GM12878 (cell line): ENCODE measurements at places on chromosomes 3 and 15.

- no peak overlapping the region for H3K4me3 ChIP-seq
- no peaks in the 10 kb centered on the region for H3K27me3 ChIP-seq
- H3K36me3 ChIP-seq = peaks cover 7% of the 10 kb centered on the region
- no peak overlapping the region for H3K27ac ChIP-seq
- no peak for DNase-seq
Measured at GRCh38 chr3:172085557-172085895, 46.1 kb downstream of the FNDC3B start.

- H3K4me3 ChIP-seq = no peak overlapping the region
- peak; percentile 40 for DNase-seq
- peaks cover 21% of the 10 kb centered on the region for H3K4me1 ChIP-seq
Measured at GRCh38 chr3:58084788-58085543, 76.7 kb downstream of the FLNB start.

- H3K4me1 ChIP-seq = no peaks in the 10 kb centered on the region
- H3K27ac ChIP-seq = no peak overlapping the region
- H3K27me3 ChIP-seq = no peaks in the 10 kb centered on the region
- H3K36me3 ChIP-seq = no peaks in the 10 kb centered on the region
- no peak for DNase-seq
Measured at GRCh38 chr15:60102748-60103147, 98.6 kb downstream of the FOXB1 start.

DNA sequence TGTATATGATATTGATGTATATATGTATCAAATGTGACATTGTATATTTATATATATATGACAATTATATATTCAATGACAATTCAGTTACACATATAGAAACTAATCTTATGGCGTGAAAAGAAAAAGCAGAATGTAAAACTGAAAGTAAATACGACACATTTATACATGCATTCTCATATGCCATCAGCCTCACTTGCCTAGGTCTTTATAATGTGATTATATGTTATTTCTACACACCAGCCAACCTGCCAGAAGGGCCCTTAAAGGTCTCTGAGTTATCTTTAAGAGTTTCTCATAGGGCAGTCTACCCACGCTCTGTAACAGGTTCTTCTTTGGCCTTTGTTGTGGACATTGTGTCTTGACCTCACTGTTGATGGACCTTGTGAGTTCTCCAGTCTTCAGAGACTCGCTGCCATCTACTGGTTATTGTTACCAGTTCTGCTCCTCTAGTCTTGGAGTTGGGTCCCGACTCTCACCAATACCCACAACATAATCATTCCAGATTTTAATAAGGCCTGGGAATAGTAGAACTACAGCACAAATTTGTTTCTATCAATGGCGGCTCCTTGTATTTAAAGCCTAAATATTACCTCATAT lies 371.5 kb upstream of the GOLIM4 start:
- H3K4me1 ChIP-seq = no peaks in the 10 kb centered on the region
- no peaks in the 10 kb centered on the region for H3K36me3 ChIP-seq
- H3K27ac ChIP-seq = peak overlapping the region; percentile 39; the same call in 1 of the 2 replicates
- H3K4me3 ChIP-seq = no peak overlapping the region
- peak; percentile 21 for DNase-seq

DNA sequence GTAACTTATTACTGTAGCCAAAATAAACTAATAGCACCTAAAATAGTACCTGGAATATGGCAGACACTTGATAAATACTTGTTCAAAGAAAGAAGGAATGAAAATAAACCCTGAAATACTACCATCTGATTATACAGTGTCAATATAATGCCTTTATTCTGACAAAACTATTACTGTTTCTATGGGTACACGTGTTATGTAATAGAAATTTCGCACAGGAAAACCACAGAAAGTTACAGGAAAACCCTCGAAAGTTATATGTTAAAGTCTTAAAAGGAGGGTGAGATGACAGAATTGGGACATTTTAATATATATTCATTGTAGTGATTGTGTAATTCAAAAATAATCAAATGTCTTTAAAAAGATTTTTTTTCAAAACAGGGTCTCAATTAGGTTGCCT lies 28.8 kb downstream of the ETFA start:
- no peak overlapping the region for H3K27ac ChIP-seq
- no peak overlapping the region for H3K4me3 ChIP-seq
- no peaks in the 10 kb centered on the region for H3K27me3 ChIP-seq
- DNase-seq = no peak

DNA sequence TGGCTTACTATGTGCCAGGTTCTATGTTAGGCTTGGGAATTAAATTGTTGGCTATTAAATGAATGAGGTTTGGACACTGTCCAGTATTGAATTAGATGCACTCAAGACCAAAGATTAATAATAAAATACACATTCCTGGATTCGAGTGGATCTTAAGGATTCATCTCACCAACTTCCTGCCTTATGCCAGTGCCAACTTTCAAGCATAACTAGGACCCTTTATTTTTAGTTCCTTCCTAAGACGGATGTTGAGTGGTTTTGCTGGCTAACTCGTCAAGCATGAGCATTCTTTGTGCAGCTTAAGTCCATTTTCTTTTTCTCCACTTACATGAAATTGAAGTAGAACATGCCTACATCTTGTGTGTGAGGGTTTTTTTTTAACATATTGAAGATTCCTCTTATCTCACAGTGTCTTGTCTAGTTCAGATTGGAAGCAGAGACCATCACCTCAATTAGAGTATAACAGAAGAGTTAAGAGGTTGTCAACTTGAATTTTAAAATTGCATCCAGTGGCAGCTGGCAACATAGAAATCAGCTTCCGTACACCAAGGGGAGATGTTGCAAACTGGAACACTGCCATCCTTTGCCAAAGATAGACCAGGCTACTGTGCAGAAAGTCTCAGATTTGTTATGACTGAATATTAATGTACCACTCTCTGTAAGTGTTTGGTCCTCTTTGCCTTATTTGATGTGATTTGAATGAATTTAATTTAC lies 106.3 kb upstream of the BFSP2 start:
- no peak overlapping the region for H3K27ac ChIP-seq
- H3K4me1 ChIP-seq = no peaks in the 10 kb centered on the region; the same call in 1 of the 2 replicates
- H3K27me3 ChIP-seq = no peaks in the 10 kb centered on the region
- no peaks in the 10 kb centered on the region for H3K36me3 ChIP-seq

- H3K27me3 ChIP-seq = no peaks in the 10 kb centered on the region; the same call in 1 of the 2 replicates
- H3K4me1 ChIP-seq = no peaks in the 10 kb centered on the region
- no peak for DNase-seq
Measured at GRCh38 chr3:169634618-169635236, 28.8 kb downstream of the MECOM start.

DNA sequence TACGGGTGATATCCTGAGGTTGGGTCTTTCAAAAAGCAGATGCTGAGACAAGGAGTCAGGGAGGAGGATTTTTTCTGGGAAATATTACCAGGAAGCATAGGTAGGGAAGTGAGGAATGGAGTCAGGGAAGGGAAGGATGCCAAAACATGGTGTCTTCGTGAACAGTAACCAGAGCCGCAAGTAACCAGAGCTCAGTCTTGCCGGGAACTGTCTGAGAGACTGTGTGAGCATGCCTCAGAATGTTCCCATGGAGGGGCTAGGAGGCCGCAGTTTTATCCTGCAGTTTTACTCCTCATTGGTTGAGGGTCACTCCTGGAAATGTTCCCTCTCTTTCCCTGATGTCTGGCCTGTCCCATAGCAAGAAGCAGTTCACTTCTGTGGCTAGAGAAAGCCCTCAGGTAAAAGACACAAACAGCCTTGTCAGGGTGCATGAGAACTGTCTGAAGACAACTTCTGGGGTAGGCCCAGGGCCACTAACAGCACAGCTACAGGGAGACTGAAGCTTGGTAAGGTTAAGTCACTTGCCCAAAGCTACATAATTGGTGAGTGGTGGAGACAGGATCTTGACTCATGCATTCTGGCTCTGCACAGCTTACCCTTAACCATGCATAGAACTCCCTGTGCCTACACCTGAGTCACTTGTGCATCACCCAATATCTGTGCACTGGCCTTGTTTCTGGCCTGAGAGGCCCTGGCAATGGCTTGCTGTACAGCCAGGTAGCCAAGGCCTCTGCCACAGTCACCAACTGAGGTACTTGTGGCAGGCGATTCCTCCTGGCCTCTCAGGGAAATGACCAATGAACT lies 76.3 kb upstream of the FRMD4B start:
- H3K36me3 ChIP-seq = no peaks in the 10 kb centered on the region
- no peak for DNase-seq
- no peaks in the 10 kb centered on the region for H3K4me1 ChIP-seq
- no peak overlapping the region for H3K27ac ChIP-seq

GRCh38 chr15:94493176-94493575 lies 261.8 kb downstream of the MCTP2 start:
- H3K4me3 ChIP-seq = no peak overlapping the region
- no peak overlapping the region for H3K27ac ChIP-seq
- no peaks in the 10 kb centered on the region for H3K27me3 ChIP-seq
- no peak for DNase-seq
- no peaks in the 10 kb centered on the region for H3K36me3 ChIP-seq

DNA sequence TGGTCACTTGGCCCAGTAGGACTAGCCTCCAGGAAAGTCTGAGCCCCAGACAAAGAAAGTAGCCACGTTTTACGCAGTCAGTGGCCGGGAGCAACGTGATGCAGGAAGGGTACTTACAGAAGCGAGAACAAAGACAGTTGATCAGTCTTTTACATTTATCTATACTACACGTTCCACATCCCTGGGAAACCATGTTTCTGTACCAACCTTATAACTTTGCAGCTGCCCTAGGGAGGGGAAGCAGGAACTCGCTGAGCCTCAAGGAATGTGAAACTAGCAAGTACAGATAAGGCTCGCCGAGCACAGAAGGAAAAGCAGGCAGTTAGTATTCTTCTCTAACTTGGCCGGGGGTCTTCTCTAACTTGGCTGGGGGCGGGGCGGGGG lies 3.4 kb upstream of the KNL1 start:
- DNase-seq = no peak
- H3K4me3 ChIP-seq = 0 out of 2 replicates have a peak overlapping the region, but pooled peaks have one; percentile 43
- no peaks in the 10 kb centered on the region for H3K27me3 ChIP-seq
- H3K4me1 ChIP-seq = peaks cover 9% of the 10 kb centered on the region; the same call in 1 of the 2 replicates

DNA sequence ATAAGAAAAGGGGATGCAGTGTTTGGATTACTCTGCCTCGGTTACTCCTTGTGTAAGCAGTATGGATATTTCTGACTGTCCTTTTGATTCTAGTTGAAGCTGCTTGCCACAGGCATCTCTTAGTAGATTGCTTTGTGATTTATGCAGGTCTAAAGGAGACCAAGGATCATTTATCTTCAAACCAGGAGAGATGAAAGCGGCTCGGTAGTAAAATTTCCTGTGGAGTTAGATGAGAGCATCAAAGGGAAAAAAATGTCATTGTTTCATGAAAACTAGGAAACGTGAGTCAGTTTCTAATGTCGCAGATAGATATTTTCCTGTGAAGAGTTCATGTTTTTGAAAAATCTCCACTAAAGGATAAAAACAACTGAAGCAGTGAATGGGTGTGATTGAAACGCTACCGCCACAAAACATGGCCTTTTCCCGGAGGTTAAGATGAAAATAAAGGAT lies 254.0 kb upstream of the TBL1XR1 start:
- H3K36me3 ChIP-seq = no peaks in the 10 kb centered on the region
- no peak overlapping the region for H3K4me3 ChIP-seq
- no peak for DNase-seq
- no peaks in the 10 kb centered on the region for H3K27me3 ChIP-seq
- no peak overlapping the region for H3K27ac ChIP-seq

DNA sequence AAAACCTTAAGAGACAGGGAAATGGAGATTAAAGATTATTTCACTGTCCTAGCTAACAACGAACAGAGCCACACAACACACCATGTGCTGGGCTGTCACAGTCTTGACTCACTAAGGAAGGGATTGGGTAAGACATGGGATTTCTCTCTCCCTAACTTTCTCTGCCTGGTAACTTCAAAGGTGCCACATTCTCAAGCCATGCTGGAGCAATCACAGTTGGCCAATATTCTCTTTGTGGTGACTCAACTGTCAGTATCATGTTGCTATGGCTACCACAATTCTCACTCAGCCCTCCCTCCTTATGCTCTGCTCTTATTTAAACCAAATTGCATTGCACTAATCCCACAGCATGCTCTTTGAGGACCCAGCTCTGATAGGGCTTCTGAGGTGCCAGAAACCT lies 74.0 kb downstream of the OXNAD1 start:
- no peak for DNase-seq
- peaks cover 12% of the 10 kb centered on the region for H3K4me1 ChIP-seq
- no peak overlapping the region for H3K4me3 ChIP-seq
- H3K36me3 ChIP-seq = peaks cover 30% of the 10 kb centered on the region
- peak overlapping the region; percentile 51; the same call in 1 of the 2 replicates for H3K27ac ChIP-seq

- peaks cover 5% of the 10 kb centered on the region for H3K4me1 ChIP-seq
- no peak overlapping the region for H3K4me3 ChIP-seq
- H3K27me3 ChIP-seq = no peaks in the 10 kb centered on the region
- no peak overlapping the region for H3K27ac ChIP-seq
- no peak for DNase-seq
Measured at GRCh38 chr3:42847731-42848130, 27.9 kb downstream of the CYP8B1 start.

DNA sequence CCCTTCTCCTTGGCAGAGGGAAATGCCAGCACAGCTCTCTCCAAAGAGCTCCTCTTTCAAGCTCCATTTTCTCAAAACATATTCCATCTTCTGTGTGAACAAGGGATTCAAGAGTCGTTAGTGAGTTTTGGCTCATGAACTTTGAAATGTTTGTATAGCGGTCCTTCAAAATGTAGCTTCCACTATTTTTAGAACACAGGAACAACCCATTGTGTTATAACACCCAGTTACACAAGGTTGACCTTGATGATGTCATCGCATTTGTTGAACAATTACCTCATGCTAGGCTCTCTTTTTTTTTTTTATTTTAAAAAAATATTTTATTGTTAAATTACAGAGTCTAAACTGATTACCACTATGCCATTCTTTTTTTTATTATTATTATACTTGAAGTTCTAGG lies 251.7 kb downstream of the THSD4 start:
- no peak for DNase-seq
- H3K27me3 ChIP-seq = no peaks in the 10 kb centered on the region
- H3K4me1 ChIP-seq = no peaks in the 10 kb centered on the region
- no peaks in the 10 kb centered on the region for H3K36me3 ChIP-seq
- no peak overlapping the region for H3K4me3 ChIP-seq
- no peak overlapping the region for H3K27ac ChIP-seq

DNA sequence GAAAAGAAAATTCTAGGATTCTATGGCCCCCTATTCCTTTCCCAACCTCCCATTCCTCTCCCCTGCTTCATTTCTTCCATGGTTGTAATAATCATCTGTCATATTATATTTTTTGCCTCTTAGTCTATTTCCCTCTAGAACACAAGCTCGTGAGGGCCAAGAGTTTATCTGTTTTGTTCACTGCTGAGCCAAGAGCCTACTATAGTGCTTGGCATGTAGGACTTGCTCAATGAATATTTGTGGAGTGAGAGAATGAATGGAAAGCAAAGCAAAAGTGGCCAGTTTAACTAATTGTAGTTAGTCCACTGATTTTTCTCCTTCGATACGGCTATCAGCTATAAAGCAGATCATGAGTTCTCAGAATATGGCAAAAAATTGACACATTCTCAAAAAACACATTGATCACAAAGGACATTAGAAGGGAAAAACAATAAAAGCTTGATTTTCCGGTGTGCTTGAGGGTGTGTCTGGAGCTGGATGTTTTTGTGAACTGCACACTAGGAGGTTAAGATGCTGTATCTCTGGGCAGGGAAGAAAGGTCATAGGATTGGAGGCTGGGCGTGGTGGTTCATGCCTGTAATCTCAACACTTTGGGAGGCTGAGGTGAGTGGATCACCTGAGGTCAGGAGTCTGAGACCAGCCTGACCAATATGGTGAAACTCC lies 25.0 kb upstream of the CTSH start:
- no peaks in the 10 kb centered on the region for H3K4me1 ChIP-seq
- DNase-seq = no peak
- no peak overlapping the region for H3K4me3 ChIP-seq
